ENCODE measurements at places on chromosomes 7 and 10.

DNA sequence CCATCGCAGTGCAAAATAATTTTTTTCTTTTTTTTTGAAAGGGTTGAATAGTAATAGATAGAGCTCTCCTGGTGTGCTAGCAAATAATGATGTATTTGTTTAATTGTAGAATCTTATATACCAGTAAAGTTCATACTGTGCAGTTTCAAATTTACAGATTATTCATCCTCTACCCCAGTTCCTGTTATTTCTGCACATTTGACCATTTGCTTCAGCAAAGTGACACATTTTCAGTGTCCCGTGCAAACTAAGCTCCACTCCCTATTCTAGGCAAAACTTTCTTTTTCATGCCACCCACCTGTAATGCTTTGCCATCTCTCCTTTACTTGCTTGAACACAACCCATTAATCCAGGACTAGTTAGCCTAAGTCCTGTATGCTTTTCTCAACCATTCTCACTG, 43.0 kb downstream of the SHOC2 start:
- no peak for DNase-seq

DNA sequence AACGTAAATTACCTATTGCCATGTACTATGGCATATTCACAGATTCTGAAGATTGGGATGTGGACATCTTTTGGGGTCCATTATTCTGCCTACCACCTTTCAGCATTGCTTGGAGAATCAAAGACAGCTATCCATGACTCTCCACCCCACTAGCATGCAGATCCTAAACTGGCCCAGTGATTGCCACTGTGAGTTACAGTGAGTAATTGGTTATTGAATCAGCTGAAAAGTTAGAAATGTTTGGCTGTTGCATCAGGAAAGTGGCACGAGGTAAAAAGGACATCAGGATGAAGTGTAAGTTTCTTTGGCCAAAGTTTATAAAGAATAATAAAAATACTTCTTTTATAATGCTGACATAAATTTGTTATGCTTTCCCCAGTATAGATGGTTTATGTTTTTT, 148.2 kb upstream of the ETV1 start:
- DNase-seq = no peak

DNA sequence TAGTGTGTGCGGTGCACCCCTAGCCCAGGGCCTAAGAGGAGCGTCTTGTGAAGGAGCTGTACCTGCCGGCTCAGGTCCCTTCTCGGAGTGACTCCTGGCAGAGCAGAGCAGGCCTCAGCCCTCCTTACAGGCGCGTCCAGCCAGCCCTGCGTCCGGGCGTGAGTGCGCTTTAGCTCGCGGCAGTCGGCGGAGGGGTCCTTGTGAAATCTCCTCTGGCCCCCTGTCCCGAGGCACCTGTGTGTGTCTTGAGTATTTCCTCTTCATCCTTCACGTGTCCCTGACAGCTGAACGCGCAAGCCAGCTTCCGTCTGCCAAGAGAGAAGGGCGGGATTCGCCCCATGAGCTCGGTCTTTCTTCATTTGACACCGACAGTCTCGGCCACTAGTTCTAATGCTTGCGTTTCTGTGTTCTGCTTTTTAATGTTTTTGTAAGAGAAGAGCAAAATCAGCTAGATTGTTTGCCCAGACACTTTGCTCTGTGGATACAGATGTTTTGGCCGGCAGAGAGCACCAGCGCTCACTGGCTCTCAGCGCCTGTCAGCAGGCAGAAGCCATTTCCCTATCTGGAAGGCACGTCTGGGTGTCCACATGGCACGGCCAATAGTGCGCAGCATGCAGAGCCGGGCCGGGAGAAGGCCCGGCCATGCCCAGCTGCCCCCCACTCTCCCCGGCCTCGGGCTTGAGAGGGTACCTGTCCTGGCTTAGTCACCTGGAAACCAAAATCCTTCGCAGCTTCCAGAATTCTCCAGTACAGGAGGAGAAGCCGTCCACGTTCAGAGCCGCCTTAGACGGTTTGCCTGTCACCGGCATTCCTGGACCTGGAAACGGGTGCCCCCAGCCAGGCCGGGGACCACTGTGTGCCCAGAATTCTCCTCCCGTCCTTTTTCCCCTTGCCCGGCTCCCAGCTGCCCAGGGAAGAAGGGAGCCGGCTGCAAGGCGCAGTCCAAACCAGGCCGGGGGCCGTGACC, 7.0 kb downstream of the GET4 start:
- no peak for DNase-seq

DNA sequence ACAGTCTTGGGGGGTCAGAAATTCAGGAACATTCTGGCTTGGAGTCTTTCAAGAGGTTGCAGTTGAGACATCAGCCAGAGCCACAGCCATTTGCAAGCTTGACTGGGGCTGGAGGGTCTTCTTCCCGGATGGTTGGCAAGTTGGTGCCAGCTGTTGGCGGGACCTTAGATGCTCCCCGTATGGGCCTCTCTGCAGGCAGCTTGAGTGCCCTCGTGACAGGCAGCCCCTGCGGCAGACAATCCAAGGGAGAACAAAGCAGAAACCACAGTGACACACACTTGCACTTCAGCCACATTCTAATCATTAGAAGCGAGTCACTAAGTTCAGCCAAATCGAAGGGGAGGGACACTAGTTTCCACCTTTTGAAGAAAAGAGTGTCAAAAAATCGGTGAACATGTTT, 59.4 kb upstream of the MXI1 start:
- no peak for DNase-seq

DNA sequence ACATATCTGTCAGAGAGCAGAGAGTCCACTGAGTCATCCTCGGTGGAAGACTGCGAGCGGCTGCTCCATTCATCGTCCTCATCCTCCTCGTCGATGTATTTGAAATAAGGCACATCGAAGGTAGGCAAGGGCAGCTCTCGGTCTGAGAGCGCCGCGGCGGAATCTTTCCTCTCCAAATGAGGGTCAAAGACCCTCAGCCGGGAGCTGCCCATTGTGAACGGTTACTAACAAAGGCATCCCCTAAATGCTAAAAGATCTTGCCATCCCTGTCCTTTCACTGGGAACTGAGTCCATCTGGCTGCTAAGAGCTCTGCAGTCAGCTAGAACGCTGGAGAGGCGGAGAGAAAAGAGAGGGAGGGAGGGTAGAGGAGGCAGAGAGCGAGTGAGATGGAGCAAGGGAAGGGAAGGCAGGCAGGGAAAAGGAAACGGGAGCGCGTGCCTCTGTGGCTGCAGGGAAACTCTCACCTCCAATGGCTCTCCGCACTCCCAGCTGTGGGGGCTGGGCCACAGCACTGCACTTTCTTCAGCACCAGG, 163.4 kb downstream of the RAPGEF5 start:
- no peak for DNase-seq

DNA sequence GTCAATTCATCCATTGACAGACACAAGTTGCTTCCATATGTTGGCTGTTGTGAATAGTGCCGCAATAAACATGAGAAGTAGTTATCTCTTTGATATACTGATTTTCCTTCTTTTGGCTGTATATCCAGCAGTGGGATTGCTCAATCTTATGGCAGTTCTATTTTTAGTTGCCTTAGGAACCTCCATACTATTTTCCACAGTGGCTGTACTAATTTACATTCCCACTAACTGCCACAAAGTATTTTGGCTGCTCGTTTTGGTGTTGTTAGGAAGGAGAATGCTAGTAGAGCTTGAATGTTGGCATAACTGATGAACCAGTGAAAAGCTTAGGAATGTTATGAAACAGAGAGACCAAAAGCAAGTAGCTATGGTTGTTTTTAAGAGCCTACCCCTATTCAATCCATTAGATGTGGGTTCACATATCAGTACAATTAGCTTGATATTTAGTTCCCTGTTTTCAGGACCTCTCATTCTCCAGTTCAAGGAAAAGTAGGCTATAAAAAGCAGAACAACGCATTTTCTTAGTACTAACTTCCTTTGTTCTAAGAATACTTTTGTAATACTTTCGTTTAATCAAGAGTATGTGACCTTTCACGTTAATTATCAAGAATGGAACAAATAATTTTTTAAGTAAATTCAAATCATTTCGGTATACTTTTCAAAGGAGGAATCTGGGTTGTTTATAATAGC, 100.3 kb downstream of the FAS start:
- no peak for DNase-seq

DNA sequence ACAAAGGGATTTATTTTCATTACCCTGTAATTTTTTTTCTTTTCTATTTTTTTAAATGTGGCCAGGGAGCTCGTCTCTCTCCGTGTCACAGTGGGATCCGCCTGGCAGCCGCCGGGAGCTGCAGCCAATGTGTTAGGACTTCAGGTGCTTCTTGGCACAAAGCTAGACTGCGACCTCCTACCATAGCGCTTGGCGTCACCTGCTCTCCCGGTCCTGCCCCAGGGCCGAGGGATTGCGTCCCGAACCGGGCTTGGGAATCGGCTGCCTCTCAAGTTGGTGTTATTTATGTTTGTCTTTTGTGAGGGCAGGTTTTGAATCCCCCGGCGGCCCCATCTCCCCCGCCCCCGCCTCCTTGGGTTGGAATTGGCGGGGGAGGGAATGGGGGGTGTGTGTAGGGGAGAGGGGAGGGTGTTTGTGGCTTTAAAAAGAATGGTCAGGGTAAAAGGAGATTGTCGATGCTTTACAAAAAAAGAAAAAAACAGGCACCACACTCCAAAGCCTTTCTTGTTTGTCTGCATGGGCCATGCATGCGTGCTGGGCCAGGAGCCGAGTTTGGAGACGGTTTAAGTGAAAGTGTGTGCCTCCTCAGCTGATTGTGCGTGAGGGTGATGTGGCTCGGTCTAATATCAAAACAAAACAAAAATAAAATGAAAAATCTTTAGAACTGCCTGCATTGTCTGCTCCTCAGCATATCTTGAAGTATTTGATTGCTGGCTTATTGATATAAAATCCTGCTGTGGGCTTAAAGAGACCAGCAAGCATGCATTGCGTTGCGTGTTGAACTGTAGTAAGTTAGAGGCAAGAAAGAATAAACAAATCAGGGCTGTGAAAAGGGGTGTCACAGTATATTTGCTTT, 1.2 kb downstream of the PPP1R9A start:
- no peak for DNase-seq

DNA sequence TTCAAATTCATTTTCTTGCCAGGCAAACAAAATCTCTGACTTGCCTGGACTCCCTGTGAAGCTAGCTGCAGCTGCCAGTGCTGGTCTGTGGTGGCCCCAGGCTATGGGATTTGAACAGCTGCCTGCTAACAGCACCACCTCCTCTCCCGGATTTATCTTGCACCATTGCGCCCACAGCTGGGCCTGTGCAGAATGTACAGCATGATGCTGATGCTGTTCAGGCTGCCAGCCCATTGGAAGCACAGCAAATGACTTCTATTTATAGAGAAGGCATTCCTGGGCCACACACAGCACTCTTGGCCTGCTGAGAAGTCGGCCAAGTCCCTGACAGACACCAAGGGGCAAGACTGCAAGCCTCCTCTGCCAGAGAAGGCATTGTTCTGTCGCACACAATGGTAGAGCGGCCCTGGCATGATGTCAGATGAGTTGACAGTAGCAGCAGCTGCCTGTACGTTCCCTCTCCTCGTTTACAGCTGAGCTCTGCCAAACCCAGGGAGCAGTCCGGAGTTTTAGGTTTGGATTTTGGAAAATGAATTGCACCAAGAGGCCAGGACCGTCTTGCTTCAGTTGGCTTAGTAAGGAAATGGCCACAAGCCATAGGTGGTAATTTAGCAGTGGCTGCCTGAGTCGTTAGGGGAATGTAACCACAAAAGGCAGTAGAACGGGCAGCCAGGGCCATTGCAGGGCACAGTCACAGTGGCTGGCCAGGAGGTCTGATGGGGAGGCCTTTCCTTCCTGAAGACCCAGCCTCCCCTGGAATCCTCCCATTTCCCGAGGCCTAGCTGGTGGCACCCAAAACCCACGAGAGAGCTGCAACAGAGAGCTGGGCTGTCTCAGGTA, 38.5 kb downstream of the MTURN start:
- DNase-seq = no peak

- DNase-seq = no peak
Observed at GRCh38 chr7:86282014-86282682, 361.6 kb upstream of the GRM3 start.

DNA sequence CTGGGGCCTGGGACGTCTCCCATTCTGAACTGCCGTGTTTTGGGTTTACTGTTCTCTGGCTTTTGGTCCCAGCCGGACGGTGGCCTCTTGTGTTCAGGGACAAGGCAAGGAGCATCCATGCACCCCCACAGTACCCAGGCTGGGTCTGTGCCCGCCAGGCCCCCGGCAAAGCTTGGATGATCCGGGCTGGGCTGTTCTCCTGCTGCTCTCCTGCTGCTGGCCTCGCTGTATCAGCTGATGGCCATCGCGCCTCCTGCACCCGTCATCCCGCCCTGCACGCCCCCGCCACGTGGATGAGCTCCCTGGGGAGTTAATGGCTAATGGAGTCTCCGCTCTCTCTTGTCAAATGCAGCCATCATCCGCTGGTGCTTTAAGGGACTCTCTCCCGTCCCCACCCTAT, 14.9 kb upstream of the PSMG3 start:
- no peak for DNase-seq

GRCh38 chr7:152512706-152513105, 76.9 kb upstream of the KMT2C start:
- DNase-seq = no peak

DNA sequence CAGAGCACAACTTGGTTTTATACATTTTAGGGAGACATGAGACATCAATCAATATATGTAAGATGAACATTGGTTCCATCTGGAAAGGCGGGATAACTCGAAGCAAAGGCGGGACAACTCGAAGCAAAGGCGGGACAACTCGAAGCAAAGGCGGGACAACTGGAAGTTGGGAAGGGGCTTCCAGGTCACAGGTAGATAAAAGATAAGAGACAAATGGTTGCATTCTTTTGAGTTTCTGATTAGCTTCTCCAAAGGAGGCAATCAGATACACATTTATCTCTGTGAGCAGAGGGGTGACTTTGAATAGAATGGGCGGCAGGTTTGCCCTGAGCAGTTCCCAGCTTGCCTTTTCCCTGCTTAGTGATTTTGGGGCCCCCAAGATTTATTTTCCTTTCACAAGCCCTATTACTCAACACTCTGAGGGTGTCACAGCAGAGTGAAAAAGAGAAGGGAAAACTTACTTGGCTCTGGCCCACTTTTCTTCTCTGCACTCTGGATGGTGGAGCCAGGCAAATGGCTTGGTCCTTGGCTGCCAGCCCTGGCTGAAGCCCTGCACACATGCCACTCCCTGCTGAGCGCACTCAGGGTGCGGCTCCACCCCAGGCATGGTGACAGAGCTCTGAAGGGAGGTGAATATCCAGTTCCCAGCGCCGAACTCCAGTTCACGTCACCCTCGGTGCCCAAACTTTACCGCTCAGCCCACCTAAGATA, 46.7 kb downstream of the PARD3 start:
- DNase-seq = no peak

DNA sequence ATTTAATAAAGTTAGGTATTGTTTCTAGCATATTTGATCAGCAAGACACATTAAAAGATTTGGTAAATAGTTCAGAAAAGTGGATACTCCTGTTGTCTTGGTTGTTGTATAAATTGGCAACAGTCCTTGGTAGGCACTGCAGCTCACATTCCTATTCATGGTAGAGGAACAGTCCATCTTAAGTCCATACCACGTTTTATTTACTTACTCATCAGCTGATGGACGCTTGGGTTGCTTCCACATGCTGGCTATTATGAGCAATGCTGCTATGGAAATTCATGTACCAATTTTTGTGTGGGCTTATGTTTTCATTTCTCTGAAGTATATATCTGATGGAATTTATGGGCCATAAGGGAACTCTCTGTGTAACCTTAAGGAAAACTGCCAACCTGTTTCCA, 43.3 kb downstream of the C10orf120 start:
- DNase-seq = no peak
